ENCODE measurements at places on chromosomes 11 and 22. TPM values are rescaled to one million over a fixed set of nuclear protein-coding genes. Genes with fewer than 3 reads are reported as not detected.
A peak's percentile ranks its signal among the peaks of the same experiment; 100 is the strongest.

The HTATIP2 gene
- 130 TPM for total RNA-seq

The NLRX1 gene
- 16.8 TPM for total RNA-seq

The DUSP8 gene
- 2.7 TPM for total RNA-seq

The GTF2H1 gene
- 81.1 TPM for total RNA-seq

The MUC2 gene
- not detected for total RNA-seq

The SCGB1D2 gene
- total RNA-seq: not detected

The INTS4 gene
- total RNA-seq: 52.7 TPM

The LZTR1 gene
- 37.1 TPM for total RNA-seq

The MS4A4E gene
- total RNA-seq: 0.73 TPM

The PIWIL4 gene
- 1.5 TPM for total RNA-seq

The OR52I2 gene
- total RNA-seq: not detected

GRCh38 chr11:2437516-2437915, 6.8 kb downstream of the TRPM5 start:
- no peak for DNase-seq

- no peak for DNase-seq
Observed at GRCh38 chr11:44771841-44772240, 45.1 kb downstream of the TSPAN18 start.

GRCh38 chr22:42879371-42880021, 22.4 kb upstream of the ARFGAP3 start:
- no peak for DNase-seq

- no peak for DNase-seq
Observed at GRCh38 chr22:43002202-43002586, 12.8 kb downstream of the PACSIN2 start.

- DNase-seq: peak; percentile 81
Observed at GRCh38 chr11:123301696-123302400, 106.8 kb upstream of the CLMP start.

DNA sequence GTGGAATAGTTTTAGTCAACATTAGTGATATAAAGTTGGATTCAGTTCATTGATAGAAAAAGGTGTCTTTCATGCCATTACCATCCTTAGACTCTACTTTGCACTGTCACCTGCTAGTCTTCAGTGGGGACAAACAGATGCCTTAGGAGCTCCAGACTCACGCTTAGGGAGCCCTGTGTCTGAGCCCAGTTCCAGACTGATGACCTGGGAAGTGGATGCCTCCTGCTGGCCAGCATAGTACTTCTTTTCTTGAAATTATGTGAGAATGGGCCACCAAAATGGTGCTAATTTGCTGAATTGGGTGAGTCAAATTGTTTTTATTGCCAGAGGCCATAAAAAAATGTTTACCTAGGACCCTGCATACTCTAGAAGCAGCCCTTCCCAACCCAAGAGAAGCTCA, 53.9 kb downstream of the NOX4 start:
- no peak for DNase-seq

DNA sequence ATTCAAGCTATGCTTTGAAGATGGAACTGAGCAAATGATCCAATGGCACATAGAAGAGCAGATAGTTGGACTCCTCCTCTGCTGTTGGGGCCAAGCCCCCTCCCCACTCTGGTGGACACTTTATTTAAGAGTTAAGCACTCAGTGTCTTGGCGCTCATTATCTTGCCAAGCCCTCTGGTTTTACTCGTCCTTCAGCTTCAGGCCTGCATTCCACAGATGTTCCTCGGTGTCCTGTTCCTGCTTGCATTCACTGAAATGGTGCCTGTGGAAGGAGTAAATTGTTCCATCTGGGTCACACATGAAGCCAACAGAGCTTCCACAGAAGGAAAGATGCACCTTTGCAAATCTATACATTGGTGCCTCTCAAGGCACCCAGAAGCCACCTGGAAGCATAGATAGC, 26.1 kb downstream of the MAML2 start:
- DNase-seq: no peak

DNA sequence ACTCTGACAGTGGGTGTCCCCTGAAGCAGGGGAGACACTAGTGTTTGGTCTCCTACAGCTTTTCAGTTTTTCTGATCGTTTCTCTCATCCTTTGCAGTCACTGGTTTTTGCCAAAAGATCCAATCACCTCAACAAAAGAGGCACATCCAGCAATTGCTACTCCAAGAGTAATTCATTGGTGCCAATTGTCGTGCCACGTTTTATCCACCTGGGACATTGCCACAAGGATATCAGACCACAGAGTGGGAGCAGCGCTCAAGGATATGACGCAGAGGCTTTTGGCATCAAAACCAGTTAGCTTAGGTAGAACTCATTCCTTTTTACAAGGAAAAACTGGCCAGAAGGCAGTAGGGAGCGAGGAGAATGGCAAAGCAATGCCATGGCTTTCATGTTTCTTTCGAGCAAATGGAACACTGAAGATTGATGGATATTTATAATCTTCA, 40.9 kb upstream of the BLID start:
- DNase-seq: peak; percentile 47

GRCh38 chr11:123905826-123906225, 3.9 kb downstream of the OR8D4 start:
- no peak for DNase-seq

DNA sequence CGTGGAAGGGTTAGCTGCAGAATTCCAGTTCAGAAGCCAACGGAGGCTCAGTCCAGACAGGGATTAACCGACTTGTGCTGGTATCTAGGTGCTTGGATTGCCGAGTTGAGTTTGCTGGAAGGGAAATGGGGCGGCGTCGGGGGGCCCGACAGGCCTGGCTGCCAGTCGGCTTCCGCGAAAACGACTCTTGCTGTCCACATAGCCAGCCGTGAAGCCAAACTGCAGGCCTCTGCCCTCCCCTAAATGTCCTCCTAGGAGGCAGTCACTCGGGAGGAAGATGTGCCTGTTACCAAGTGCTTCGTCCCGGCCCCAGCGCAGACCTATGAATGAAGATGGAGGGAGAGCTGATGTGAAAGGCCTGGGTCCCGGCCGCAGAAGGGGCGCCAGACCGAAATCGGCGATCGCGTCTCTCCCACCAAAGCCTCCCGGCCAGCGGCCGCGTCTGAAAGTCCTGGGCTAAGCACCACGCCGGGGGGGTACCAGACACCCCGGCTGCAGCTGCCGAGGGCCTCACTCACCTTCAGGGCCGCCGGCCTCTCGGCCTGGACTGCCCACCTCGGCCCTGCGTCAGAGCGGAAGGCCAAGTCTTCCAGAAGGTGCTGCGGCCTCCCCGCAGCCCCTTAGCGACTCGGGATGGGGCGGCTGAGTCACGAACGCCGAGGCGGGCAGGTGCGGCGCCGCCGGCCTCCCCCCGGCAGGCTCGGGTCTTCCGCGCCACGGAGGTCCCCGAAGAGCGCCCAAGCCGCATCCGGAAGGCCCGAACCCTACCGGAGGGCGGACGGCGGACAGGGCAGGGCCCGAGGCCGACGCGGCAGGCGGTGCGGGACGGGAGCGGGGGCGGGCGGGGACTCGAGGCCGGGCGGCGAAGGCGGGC, 7.5 kb downstream of the DPAGT1 start:
- peak; percentile 41 for DNase-seq

GRCh38 chr11:77617892-77618291, 19.7 kb downstream of the CLNS1A start:
- DNase-seq: no peak

DNA sequence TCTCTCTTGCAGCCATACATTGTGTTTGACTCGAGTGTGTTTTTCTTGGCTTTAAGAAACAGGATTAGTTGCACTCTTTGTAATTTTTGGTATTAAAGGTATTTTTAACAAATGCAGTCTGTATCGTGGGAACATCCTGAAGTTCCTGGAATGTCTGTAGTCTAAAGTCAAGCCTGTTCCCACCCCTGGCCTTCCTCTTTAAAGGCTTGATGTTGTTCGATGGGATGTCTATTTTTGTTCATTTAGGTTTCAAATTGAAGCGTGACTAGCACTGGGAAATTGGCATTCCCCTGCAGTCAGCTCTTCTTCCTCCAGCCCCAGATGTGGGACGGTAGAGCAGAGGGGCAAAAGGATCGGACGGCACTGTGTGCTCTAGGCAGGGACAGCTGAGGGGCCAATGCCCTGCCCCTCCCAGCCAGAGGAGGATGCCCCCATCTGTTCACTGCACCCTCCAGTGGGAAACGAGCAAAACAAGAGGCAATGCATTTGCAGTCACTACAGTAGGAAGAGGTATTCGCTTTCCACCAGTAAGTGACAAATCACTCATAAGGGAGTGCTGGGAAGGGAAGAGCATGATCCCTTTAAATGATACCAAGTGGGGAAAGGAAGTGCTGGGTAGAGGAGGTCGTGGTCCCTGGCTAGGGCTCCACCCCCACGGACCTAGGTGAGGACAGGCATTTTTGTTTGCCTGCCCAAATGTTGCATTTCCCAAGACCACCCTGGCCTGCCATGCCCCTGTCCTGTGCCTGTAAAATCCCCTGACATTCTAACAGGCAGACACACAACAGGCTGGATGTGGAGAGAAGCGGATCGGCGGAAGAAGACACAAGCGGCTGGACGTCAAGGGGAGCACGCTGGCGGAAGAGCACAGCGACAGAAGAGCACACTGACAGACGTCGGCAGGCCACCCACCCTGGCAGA, 47.4 kb upstream of the SEPTIN5 start:
- no peak for DNase-seq

- no peak for DNase-seq
Observed at GRCh38 chr22:40008726-40009291, 14.1 kb downstream of the FAM83F start.

DNA sequence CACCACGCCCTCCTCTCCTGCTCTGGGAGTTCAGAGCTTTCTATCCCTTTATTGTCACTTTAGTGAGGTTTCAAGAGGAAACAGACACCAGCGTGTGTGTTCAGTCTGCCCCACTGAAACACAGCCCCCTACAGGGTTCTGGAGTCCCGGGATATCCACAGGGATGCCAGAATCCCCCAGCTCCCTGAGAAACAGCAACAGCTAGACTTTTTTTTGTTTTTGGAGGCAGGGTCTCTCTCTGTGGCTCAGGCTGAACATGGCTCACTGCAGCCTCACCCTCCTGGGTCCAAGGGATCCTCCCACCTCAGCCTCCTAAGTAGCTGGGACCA, 10.4 kb downstream of the SULT4A1 start:
- no peak for DNase-seq

DNA sequence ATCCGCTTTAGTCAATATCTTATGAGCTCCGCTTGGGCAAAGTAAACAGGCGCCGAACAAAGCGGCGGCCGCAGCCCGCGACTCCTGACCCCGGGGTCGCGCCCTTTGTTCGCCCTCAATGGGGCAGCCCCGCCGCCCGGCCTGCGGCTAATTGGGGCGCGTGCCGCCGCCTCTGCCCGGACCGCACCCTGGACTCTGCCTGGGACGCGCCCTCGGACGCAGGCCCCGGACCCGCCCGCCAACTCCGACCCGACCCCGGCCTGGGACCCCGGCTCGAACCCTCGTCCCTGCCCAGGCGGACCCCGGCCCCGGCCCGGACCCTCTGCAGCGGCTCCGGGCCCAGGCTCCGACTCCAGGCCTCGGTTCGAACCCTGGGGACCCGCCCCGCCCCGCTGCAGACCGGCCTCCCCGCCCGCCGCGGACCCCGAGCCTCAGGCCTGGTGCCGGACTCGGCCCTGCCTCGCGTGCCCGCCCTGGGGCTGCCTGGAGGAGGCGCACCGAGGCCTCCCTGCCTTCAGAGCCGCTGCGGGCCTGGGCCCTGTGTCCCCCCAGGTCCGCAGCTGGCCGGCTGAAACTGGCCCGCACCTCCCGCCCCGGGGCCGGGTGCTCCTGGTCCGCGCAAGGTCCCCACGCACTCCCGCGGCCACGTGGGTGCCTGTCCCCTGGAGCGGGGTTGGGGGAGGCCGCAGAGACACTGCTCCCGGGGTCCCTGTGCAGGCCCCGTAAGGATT, 84.7 kb upstream of the WNT7B start:
- DNase-seq: no peak

DNA sequence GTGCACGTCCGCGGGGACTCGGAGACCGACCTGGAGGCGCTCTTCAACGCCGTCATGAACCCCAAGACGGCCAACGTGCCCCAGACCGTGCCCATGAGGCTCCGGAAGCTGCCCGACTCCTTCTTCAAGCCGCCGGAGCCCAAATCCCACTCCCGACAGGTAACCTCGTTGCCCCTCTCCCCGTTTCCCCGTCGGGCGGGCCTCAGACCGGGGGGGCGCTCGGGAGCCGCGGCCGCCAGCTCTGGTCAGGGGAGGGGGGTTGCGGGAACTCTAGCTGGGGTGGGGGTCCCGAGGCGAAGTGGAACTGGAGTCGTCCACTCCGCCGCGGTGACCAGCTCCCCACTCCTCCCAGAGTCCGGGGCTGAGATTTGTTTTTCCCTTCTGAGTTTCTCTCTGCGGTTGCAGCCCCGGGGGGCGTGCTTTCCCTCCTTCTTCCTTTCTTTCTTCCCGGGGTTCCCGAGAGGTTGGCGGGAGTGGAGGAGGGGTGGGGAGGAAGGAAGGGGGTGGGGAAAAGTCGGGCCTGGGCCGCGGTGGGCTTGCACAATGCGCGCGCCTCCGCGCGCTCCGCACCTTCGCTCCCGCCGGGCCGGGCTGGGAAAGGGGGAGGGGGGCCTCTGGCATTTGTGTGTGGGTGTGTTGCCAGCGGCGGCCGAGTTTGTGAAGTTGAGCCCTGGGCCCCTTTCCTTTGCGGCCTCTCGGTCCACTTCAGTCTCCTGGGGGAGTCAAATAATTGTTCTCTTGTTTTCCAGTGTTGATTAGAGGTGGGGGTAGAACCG, 952 bp downstream of the YAP1 start:
- peak; percentile 90 for DNase-seq

GRCh38 chr11:104791896-104792295, 106.4 kb downstream of the CASP12 start:
- DNase-seq: no peak

- no peak for DNase-seq
Observed at GRCh38 chr22:39988386-39989114, 6.2 kb upstream of the FAM83F start.

DNA sequence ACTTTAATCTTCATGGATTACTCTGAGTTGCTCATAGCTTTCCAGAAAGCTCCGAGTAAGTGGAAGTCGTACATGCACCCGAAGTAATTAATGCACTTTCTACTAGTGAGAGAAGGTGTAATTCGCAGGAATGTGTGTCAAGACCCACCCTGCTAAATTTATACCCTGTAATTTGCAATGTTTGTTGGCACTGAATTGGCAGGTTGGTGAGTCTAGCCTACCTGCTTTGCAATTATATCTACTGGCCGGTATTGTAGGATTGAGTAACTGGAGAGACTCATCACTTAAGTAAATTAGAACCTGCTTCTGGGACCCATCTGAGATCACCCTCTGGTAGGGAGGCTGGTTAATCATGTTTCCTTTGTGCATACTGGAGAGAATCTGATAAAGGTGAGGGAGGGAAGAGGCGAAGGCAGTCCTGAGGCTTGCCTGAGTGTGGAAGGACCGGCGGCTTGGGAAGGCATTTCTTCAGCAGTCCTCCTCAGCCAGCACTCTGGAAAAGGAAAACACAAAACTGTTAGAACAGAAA, 63.3 kb downstream of the LDLRAD3 start:
- no peak for DNase-seq

DNA sequence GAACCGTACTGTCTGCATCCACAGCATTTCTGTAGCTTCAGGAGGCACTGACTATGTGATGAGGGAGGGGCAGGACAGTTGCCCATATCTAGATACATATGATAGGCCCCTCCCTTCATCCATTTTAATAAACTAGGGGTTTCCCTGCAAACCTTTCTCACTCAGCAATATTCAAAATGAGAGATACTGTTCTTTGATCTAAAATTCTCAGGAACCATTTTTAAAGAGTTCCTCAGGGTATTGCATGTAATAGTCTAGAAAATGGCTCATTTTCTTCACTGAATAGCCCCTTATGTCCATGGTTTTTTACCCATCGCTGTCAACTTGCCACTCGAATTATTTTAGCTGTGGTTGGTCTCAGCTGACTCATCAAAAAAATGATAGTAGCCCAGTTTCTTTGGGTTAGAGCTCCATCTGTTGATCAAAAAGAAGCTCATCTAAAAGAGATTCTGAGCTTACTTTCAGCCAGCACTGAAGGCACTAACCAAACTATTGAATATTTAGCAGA, 37.0 kb upstream of the DNAJB7 start:
- no peak for DNase-seq

- DNase-seq: no peak
Observed at GRCh38 chr11:126398721-126399120, 43.2 kb downstream of the ST3GAL4 start.

Data from thyroid gland (tissue), 4 donors.